Activated gamma-delta T cell treated with anti-CD3 and anti-CD28 coated beads, Interleukin-2, amount 50 U/mL, for 16 hours (primary cell): ENCODE measurements at places on chromosomes 6 and 20.

DNA sequence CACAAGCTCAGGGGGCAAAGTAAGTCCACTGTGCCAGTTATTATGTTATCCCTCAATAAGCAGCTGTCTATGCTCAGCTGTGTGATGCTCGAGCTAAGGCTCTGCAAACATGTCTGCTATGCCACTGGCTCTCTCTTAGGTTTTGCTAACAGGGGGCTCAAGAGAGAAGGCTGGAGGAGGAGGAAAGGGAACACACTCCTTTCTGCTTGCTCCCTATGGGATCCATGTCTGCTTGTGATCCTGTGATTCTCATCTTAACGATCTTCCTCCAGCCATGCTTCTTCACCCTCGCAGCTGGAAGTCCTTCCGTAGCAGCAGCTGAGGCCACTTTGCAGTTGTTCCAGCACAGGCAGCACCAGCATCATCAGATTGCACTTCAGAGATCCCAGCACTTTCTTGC, 37.0 kb upstream of the IGF2R start:
- DNase-seq, result no peak

DNA sequence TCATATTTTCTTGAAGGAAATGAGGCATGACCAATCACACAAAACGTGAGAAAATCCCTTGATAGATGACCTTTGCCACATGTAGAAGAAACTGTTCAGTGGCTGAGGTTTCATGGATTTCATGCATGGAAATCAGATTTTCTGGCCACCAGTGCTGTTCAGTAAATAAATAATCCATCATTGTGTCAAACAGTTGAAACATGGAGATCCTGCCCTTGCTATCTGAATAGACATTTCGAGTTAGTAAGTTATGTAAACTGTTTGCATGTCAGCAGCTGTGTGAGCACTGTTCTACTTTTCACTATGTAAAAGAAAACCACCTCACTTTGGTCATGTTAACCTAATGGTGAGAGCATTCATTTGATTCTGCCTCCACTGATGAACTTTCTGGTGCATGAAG, 793.9 kb upstream of the EPHA7 start:
- DNase-seq, result no peak

GRCh38 chr6:168877821-168878282, 375.8 kb downstream of the THBS2 start:
- no peak for DNase-seq

- no peak for DNase-seq
Observed at GRCh38 chr6:125169058-125169457, 15.5 kb downstream of the TPD52L1 start.

- DNase-seq, result no peak
Observed at GRCh38 chr6:35402136-35402855, 49.8 kb upstream of the FANCE start.

GRCh38 chr6:144156338-144156737, 6.0 kb downstream of the STX11 start:
- no peak for DNase-seq
